ENCODE measurements at places on chromosomes 2 and 18.

- no peak for DNase-seq
Observed at GRCh38 chr2:230658577-230658876, 54.1 kb upstream of the CAB39 start.

DNA sequence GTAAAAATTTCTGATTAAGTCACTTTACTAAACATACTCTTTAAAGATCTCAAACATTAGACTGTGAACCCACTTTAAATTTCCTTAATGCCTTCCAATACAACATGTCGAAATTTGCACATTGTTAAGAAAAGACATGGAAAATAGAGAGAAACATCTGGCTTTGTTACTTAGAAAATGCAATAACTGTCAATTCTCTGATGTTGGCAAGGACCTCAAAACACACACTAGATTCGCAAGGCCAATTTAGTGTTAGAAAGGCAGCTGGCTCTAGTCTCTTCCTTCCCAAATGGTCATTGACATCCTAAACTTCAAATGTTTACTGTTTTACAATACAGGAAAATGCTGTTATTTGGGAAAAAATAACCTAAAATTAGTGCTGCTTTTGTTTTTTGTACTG, 110.6 kb downstream of the UPP2 start:
- no peak for DNase-seq

DNA sequence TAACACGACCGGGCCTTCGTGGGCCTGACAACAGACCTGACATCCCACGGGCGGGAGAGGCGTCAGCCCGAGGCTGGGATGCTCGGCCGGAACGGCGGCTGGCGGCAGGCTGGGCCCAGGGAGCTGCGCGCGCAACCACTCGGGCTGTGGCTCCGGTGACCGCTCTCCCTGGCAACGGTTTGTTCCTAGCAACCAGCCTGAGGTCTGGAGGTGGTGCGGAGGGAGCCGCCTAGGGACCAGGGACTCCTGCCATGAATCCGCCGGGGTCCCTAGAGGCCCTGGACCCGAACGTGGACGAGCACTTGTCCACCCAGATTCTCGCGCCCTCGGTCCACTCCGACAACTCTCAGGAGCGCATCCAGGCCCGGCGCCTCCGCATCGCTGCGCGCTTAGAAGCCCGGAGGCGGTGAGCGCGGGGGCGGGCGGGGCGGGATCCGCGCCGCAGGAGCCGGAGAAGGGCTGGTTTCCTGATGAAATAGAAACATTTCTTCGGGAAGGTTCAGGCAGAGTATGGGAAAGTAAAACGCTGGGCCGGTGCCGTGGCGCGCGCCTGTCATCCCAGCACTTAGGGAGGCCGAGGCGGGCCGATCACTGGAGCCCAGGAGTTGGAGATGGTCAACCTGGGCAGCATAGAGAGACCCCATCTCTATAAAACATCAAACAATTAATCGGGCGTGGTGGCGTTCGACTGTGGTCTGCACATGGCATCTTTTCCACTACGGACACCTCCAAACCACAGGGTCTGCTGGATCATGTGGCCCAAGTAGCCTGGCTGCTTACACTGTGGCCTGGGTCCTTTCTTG, at the start of gene DRC1:
Gene DRC1 (plus strand): TSS at position 182 of the 803 bp plus-strand sequence. CDS start 70 bp downstream, at position 252.
- no peak for DNase-seq

- DNase-seq: no peak
Observed at GRCh38 chr2:7945026-7945425, 736.8 kb upstream of the ID2 start.

DNA sequence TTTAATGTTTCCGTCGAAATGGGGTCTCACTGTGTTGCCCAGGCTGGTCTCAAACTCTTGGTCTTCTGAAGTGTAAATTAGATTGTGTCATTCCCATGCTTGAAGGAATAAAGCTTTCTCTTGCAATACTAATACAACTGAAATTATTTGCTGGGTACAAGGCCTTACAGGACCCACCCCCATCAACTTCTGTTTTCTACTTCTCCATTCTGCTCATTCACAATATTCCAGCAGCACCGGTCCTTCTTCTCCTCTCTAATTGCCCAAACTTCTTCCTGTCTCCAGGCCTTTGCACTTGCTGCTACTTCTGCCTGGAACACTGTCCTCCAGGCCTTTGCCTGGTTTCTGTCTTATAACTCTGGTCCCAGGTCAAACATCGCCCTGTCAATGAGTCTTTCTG, 73.8 kb downstream of the APOB start:
- no peak for DNase-seq

- no peak for DNase-seq
Observed at GRCh38 chr2:227482638-227483340, 10.8 kb downstream of the AGFG1 start.

DNA sequence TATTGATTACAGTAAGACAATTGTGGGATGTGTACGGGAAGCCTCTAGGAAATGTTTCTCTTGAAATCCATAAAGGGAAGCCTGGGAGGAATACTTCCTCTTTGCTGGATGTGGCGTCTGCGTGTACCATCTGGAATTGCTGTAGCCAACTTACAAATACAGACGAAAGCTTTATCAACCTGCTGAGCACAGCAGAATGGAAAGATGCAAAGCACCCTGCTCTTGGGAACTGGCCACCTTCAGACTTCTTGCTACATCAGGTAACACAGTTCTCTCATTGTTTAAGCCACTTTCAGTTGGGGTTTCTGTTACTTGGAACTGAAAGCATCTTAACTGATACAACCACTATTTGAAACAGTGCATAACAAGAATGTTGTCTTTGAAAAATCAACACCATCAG, 213.8 kb downstream of the HRH4 start:
- no peak for DNase-seq

- DNase-seq: no peak
Observed at GRCh38 chr18:21109936-21110712, 1.5 kb downstream of the ROCK1 start.

DNA sequence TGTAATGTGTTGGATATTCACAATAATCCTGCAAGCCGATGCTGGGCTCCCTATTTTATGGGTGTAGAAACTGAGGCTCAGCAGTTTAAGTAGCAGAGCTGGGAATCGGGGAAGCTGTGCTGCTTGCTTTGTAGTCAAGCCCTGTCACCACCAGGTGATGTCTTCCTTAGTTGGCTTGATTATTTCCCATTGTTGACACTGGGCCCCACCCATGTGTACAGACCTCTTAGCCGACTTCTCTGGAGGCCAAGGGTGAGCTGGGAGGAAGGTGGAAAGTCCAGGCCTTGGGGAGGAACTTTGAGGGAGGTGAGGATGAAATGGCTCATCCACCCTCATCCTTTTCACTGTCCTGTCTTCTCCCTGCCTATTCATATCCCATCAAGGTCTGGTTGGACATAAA, 60.0 kb downstream of the CAPN13 start:
- no peak for DNase-seq

GRCh38 chr2:55153584-55154299, 78.4 kb downstream of the CLHC1 start:
- no peak for DNase-seq

DNA sequence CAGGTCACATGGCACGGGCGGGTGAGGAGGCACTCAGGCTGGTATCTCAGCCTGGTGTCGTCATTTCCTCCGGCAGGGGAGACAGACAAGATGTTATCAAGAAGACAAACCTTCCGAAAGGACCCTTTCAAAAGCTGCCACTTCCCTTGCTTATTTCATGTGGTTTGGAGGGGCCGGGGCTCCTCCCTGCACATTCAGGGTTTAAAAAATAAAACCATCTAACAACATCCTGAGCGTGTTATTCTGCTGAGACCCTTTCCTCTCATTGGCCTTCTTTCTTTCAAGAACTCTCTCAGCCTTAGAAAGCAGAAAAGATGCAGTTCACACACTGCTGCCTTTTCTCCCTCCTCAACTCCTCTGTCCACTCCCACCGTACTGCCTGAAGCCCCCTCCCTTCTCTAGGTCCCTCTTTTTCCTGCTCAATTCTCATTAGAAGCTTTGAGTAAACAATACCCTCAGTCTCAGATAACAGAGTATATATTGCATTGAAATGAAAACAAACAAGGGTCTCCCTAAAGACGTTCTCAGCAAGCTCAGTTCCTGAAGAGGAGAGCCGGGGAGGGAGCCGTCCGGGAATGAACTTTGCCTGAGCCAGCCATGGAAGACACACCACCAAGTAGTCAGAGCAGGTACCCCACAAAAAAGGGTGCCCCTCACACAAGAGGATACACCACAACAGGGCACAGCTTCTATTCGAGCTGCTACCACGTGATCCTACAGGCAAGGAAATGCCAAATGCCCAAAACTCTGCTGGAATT, 9.7 kb downstream of the SMAD7 start:
- DNase-seq: peak; percentile 78

DNA sequence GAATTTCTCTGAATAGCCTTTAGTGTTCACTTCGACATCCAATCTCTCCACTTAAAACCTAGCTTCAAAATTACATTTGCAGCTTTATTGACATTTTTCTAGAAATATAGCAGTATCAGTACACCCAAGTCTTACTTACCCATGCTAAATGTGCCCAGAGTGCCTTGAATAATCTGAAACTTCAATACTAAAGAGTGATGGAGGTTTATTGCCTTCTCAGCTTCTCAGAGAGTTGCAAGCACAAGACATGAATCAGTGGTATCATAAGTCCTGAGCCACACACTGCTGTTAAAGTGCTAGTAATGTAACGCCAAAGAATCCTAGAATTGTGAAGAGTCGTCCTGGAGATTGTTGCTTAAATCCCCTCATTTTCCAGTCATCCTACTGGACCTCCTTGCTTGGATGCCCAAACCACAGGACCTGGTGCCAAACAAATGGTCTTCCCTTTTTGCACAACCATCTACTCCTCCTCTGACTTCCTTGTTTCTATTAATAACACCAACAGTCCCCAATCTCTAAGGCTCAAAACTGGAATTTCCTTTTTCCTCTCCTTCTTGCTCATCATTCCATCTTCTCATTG, 83.2 kb upstream of the SPATS2L start:
- no peak for DNase-seq

- no peak for DNase-seq
Observed at GRCh38 chr2:104872866-104873688, 19.2 kb downstream of the POU3F3 start.

- DNase-seq: no peak
Observed at GRCh38 chr18:79856119-79857007, 58.6 kb downstream of the KCNG2 start.

GRCh38 chr2:109129921-109130722, 1.1 kb downstream of the SH3RF3 start:
- no peak for DNase-seq

DNA sequence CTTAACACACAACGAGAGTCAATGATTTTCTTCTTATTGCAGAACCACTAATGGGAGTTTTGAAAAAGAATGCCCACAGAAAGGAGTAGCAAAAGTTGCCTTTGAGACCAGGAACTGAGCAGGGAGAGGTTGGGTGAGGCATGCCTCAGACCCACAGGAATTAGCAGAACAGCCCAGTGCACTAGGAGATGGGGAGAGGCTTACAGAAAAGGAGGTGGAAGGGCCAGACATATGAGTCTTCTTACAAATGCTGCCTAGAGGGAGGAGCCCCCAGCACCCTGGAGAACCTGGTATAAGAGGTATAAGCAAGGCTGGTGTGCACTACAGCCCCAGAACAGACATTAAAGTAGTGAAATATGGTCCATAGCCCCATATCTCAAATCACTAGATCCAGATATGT, 162.0 kb downstream of the DTNA start:
- DNase-seq: no peak

- no peak for DNase-seq
Observed at GRCh38 chr2:40038646-40039045, 259.6 kb upstream of the THUMPD2 start.

- no peak for DNase-seq
Observed at GRCh38 chr2:69786052-69786560, 43.4 kb upstream of the GMCL1 start.

Data from stimulated activated CD8-positive, alpha-beta memory T cell treated with anti-CD3 and anti-CD28 coated beads, Interleukin-4, amount 100 ng/mL, for 1 hour (primary cell).